Suprapubic skin (tissue), 4 donors: ENCODE measurements at places on chromosomes 5 and 9.
A peak's percentile ranks its signal among the peaks of the same experiment; 100 is the strongest.

- H3K4me3 ChIP-seq = no peak overlapping the region
- H3K27me3 ChIP-seq = no peaks in the 10 kb centered on the region
- DNase-seq = no peak
- H3K27ac ChIP-seq = no peak overlapping the region
- no peaks in the 10 kb centered on the region for H3K4me1 ChIP-seq
Observed at GRCh38 chr5:144219869-144220268, 49.2 kb downstream of the KCTD16 start.

GRCh38 chr9:38205279-38205678 lies 136.3 kb upstream of the SHB start:
- H3K36me3 ChIP-seq = no peaks in the 10 kb centered on the region
- H3K4me3 ChIP-seq = no peak overlapping the region
- H3K27me3 ChIP-seq = no peaks in the 10 kb centered on the region
- H3K27ac ChIP-seq = no peak overlapping the region

- peaks cover 53% of the 10 kb centered on the region for H3K4me1 ChIP-seq
- no peak overlapping the region for H3K4me3 ChIP-seq
- no peaks in the 10 kb centered on the region for H3K27me3 ChIP-seq
- H3K36me3 ChIP-seq = peaks cover 32% of the 10 kb centered on the region
- H3K27ac ChIP-seq = no peak overlapping the region
Observed at GRCh38 chr5:140550147-140551079, 3.0 kb downstream of the EIF4EBP3 start.

DNA sequence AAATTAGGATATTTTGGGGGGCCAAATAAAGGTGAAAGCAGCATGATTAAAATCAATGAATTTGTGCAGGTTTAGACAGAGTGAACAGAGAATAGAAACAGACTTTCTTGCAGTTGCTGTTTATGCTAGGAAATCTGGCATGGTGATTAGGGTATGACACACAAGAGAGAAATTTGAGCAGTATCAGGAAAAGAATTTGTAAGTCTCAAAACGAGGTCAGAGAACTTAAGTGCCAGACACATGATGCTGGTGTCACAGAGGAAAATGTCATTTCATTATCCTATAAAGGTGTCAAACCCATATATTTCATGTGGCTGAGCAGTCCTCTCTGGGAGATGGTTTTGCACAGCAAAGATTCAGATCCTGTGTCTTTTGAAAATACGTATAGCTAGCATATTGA lies 15.7 kb downstream of the LVRN start:
- H3K4me3 ChIP-seq = no peak overlapping the region
- peaks cover 7% of the 10 kb centered on the region for H3K4me1 ChIP-seq
- H3K36me3 ChIP-seq = no peaks in the 10 kb centered on the region
- H3K27me3 ChIP-seq = no peaks in the 10 kb centered on the region
- no peak for DNase-seq
- peak overlapping the region; percentile 83 for H3K27ac ChIP-seq

DNA sequence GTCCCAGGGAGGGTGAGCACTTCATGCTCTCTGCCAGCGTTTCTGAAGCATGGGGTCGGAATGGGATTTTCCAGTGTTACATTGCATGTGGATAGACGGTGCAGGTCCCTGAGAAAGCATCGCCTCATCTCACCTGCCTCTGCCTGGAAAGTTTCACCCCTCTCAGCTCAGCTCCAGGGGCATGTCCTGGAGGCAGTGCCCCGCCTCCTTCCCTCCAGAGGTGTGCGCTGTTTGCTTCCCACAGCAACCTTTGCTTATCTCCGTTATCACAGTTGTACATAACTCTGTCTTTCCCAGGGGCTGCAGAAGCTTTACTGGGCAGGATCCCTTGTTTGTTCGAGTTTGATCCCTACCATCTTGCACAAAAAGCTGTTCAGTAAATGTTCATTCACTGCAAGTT lies 10.7 kb upstream of the CREBRF start:
- no peak overlapping the region for H3K27ac ChIP-seq
- no peaks in the 10 kb centered on the region for H3K27me3 ChIP-seq
- no peaks in the 10 kb centered on the region for H3K4me1 ChIP-seq
- no peak overlapping the region for H3K4me3 ChIP-seq

GRCh38 chr9:130766927-130767307 lies 68.1 kb upstream of the ABL1 start:
- H3K4me3 ChIP-seq = no peak overlapping the region
- no peaks in the 10 kb centered on the region for H3K27me3 ChIP-seq
- no peak for DNase-seq
- no peak overlapping the region for H3K27ac ChIP-seq

GRCh38 chr5:90528601-90529193 lies 687 bp downstream of the LYSMD3 start:
- peak overlapping the region; percentile 88 for H3K27ac ChIP-seq
- H3K36me3 ChIP-seq = peaks cover 12% of the 10 kb centered on the region
- peaks cover 38% of the 10 kb centered on the region for H3K4me1 ChIP-seq
- H3K27me3 ChIP-seq = peaks cover 7% of the 10 kb centered on the region
- DNase-seq = no peak
- H3K4me3 ChIP-seq = peak overlapping the region; percentile 75

- no peak overlapping the region for H3K4me3 ChIP-seq
- no peak overlapping the region for H3K27ac ChIP-seq
- H3K4me1 ChIP-seq = peaks cover 3% of the 10 kb centered on the region
- no peak for DNase-seq
Observed at GRCh38 chr9:35882996-35883395, 12.8 kb upstream of the OR13J1 start.

- H3K36me3 ChIP-seq = no peaks in the 10 kb centered on the region
- H3K27ac ChIP-seq = no peak overlapping the region
- H3K4me3 ChIP-seq = no peak overlapping the region
- no peaks in the 10 kb centered on the region for H3K27me3 ChIP-seq
- DNase-seq = no peak
Observed at GRCh38 chr9:114177423-114178064, 22.2 kb downstream of the COL27A1 start.

- H3K4me1 ChIP-seq = peaks cover 11% of the 10 kb centered on the region
- no peak for DNase-seq
- no peak overlapping the region for H3K4me3 ChIP-seq
- no peak overlapping the region for H3K27ac ChIP-seq
- H3K36me3 ChIP-seq = no peaks in the 10 kb centered on the region
Observed at GRCh38 chr9:84811751-84812074, 142.2 kb downstream of the NTRK2 start.

DNA sequence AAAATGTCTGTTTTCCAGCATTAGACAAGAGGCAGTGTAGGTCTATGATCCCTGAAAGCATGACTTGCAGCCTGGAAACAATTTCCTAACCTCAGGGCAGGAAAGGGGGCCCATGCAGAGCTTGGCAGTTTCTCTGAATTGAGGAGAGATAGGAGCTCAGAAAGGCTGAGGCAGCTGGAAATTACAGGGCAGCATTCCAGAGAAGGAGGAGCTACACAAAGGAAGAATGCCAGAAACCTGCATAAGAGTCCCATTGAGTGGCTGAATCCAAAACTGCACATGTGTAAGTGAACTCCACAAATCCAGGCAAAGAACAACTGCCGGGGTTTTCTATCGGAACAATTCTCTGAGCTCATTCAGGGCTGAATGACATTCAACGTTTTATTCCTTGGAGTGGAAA lies 346.8 kb downstream of the PIK3R1 start:
- no peaks in the 10 kb centered on the region for H3K27me3 ChIP-seq
- H3K4me1 ChIP-seq = peaks cover 9% of the 10 kb centered on the region
- H3K36me3 ChIP-seq = no peaks in the 10 kb centered on the region
- no peak for DNase-seq

- DNase-seq = no peak
- no peak overlapping the region for H3K27ac ChIP-seq
- H3K4me3 ChIP-seq = no peak overlapping the region
- no peaks in the 10 kb centered on the region for H3K27me3 ChIP-seq
- no peaks in the 10 kb centered on the region for H3K4me1 ChIP-seq
Observed at GRCh38 chr9:89116064-89116804, 62.4 kb downstream of the SHC3 start.

GRCh38 chr5:156883316-156883875 lies 33.3 kb downstream of the PPP1R2B start:
- no peak overlapping the region for H3K4me3 ChIP-seq
- H3K27me3 ChIP-seq = no peaks in the 10 kb centered on the region
- DNase-seq = no peak

DNA sequence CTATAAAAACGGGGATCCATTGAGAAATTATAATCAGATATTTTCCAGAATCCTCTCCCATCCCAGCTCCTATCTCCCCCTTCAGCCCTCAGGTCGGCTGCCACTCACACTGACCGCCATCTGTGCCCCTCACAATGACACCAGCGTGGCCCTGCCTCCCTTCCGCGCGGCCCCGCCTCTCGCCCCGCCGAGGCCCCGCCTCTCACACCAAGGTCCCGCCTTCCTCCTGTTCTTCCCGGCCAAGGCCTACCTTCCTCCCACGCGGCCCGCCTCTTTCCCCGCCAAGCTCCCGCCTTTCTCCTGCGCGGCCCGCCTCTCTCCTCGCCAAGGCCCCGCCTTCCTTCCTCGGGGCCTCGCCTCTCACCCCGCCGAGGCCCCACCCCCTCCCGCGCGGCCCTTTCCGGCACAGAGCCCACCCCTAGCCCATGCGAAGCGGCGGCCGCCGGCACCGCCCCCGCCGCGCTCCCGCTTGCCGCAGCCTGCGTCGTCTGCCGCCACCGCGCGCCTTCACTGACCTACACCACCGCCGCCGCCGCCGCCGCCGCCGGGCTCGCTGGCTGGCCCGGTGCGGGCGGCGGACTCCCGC lies at the start of gene DNAJC21:
Gene DNAJC21 (plus strand): TSS at position 426 of the 586 bp plus-strand sequence. CDS start 261 bp downstream, outside the sequence.
- DNase-seq = peak; percentile 98
- H3K36me3 ChIP-seq = peaks cover 20% of the 10 kb centered on the region
- H3K4me1 ChIP-seq = peaks cover 35% of the 10 kb centered on the region
- H3K4me3 ChIP-seq = peak within 1 kb of the TSS; percentile 96

- no peak for DNase-seq
- H3K4me1 ChIP-seq = peaks cover 11% of the 10 kb centered on the region
- peaks cover 44% of the 10 kb centered on the region for H3K27me3 ChIP-seq
- peak overlapping the region; percentile 39 for H3K4me3 ChIP-seq
- H3K36me3 ChIP-seq = no peaks in the 10 kb centered on the region
- H3K27ac ChIP-seq = no peak overlapping the region
Observed at GRCh38 chr5:11903121-11903613, 1.1 kb downstream of the CTNND2 start.

DNA sequence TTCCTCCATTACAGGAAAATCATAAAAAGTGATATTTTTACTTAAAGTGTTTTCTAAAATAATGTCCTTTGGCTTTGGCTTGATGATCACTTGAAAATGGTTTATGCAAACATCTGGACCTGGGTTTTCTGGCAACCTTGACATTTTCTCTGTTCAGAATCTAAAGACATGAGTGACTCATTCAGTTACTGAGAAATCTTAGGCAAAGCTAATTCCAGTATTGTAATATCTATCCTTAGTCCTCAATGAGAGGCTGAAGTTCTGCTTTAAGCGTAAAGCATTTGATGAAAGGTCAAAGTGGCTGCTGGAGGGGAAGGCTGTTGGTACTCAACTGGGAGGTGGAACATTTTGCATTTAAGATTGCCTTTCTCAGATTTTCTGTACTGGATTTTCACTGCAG lies 2.3 kb downstream of the MAN2A1 start:
- H3K36me3 ChIP-seq = no peaks in the 10 kb centered on the region
- H3K4me3 ChIP-seq = peak overlapping the region; percentile 97
- no peak overlapping the region for H3K27ac ChIP-seq

GRCh38 chr9:136551401-136552116 lies 5.7 kb upstream of the NOTCH1 start:
- H3K4me1 ChIP-seq = peaks cover 55% of the 10 kb centered on the region
- no peaks in the 10 kb centered on the region for H3K36me3 ChIP-seq
- H3K27ac ChIP-seq = peak overlapping the region; percentile 76
- DNase-seq = peak; percentile 87
- peak overlapping the region; percentile 25 for H3K4me3 ChIP-seq

- no peaks in the 10 kb centered on the region for H3K36me3 ChIP-seq
- H3K4me1 ChIP-seq = no peaks in the 10 kb centered on the region
- no peak overlapping the region for H3K27ac ChIP-seq
- no peak overlapping the region for H3K4me3 ChIP-seq
Observed at GRCh38 chr5:180390441-180391190, 37.5 kb upstream of the GFPT2 start.

DNA sequence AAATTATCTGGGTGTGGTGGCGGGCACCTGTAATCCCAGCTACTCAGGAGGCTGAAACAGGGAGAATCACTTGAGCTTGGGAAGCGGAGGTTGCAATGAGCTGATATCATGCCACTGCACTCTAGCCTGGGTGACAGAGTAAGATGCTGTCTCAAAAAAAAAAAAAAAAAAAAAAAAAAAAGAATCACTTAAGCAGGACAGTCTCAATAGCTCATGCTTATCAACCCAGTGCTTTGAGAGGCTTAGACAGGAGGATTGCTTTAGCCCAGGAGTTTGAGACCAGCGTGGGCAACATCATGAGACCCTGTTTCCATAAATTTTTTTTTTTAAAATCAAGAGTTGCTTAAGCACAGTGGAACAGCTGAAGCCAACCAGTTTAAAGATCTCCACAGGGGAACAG lies 42.6 kb downstream of the LEAP2 start:
- no peak overlapping the region for H3K27ac ChIP-seq
- H3K4me3 ChIP-seq = no peak overlapping the region
- H3K4me1 ChIP-seq = no peaks in the 10 kb centered on the region
- H3K27me3 ChIP-seq = no peaks in the 10 kb centered on the region

GRCh38 chr5:2912741-2913140 lies 161.3 kb upstream of the IRX2 start:
- no peak overlapping the region for H3K4me3 ChIP-seq
- no peaks in the 10 kb centered on the region for H3K4me1 ChIP-seq
- H3K36me3 ChIP-seq = no peaks in the 10 kb centered on the region

- no peaks in the 10 kb centered on the region for H3K36me3 ChIP-seq
- H3K4me3 ChIP-seq = no peak overlapping the region
- no peak for DNase-seq
- no peak overlapping the region for H3K27ac ChIP-seq
Observed at GRCh38 chr9:109868722-109869121, 88.7 kb downstream of the PALM2AKAP2 start.

DNA sequence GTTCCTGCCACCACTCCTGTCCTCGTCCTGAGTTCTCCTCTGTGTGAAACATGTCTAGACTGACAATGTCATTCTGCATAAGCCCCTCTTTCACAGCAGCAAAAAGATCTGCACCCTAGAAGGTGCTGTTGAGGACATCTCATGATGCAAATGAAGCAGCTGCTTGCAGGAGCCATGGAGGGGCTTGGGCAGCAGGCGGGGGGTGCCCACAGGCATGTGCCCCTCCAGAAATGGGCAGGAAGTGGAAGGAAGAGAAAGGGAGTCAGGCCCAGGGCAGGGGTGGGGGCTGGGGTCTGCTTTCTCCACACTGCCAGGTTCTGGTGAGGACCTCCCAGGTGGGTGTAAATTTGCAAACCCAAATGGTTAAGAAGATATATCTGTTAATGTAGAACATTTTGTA lies 54.5 kb upstream of the KCNMB1 start:
- H3K4me1 ChIP-seq = no peaks in the 10 kb centered on the region
- no peak for DNase-seq
- H3K27me3 ChIP-seq = no peaks in the 10 kb centered on the region
- no peaks in the 10 kb centered on the region for H3K36me3 ChIP-seq
